ENCODE measurements at places on chromosomes 2 and 18. TPM values are rescaled to one million over a fixed set of nuclear protein-coding genes. Genes with fewer than 3 reads are reported as not detected.

DNA sequence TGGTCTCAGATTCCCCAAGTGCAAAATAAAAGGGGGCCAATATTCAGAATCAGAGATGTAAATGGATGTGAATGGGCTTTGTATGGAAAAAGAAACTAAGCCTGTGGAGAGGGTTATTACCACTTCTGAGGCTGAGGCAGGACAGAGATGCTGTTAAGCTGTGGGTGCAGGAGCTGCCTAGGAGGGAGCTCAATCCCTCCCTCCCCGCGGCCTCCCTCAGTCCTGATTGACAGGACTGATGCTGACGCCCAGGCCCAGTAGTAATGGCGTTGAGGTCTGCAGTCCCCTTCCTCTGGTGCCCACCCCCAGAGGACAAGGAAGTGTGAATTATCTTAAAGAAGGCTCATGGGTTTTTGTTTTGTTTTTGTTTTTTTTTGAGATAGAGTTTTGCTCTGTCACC, 40.4 kb downstream of the PSD4 start:
- no peak for DNase-seq

RGPD3 gene
- 0.16 TPM for total RNA-seq

IL1A gene
- not detected for total RNA-seq

FEV gene
- total RNA-seq: not detected

GRCh38 chr2:174395969-174396630, 570 bp downstream of the SCRN3 start:
- no peak for DNase-seq

DNA sequence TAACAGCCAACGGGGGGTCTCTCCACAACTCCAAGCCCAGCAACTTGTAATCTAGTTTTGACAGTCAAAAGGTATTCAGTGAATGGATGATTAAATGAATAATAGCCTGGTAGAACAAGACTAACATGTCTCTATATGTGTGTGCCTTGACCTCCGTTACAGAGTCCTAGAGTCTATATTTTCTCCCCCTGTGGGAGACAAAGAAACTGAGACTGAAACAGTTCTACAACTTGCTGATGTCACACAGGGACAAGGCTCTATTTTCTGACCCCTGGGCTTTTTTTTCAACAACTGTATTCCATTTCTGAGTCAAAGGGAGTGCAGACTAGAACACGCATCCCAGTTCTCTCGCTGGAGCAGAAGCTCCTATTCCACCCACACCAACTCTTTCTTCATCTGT, 223.6 kb upstream of the AGAP1 start:
- DNase-seq: no peak

DNA sequence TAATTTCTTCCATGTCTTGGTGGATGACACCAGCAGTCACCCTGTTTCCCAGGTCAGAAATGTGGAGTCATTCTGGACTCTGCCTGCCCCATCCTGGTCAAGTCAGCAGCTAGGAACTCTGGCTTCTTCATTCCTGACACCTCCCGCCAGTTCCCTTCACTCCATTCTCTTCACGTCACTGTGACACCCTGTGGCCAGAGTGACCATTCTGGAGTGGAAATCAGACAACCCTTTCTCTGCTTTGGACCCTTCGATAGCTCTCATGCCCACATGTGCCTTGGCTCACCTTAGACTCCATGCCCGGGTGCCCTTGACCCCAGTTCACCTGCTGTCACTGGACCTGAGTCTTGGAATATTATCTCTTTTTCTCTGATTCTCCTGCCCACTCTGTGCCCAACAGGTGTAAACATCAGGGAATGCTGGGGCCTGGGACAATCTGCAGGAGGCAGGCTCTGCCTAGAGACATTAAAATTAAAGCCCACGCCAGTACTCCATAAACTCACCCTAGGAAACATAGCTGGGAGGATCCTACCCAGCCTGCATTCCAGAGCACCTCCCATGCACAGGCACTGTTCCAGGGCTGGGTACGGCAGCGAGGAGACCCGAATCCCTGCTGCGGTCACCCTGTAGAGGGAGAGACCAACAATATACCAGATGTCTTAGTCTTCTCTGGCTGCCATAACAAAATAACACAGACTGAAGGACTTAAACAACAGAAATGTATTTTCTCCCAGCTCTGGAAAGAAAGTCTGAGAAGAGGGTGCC, 41.1 kb upstream of the FAHD2A start:
- no peak for DNase-seq

B4GALT6 gene
- total RNA-seq: 9.0 TPM

GRCh38 chr2:73896362-73897239, 3.8 kb downstream of the ACTG2 start:
- DNase-seq: no peak

GRCh38 chr2:157935378-157935906, 59.3 kb upstream of the ACVR1 start:
- DNase-seq: no peak

DNA sequence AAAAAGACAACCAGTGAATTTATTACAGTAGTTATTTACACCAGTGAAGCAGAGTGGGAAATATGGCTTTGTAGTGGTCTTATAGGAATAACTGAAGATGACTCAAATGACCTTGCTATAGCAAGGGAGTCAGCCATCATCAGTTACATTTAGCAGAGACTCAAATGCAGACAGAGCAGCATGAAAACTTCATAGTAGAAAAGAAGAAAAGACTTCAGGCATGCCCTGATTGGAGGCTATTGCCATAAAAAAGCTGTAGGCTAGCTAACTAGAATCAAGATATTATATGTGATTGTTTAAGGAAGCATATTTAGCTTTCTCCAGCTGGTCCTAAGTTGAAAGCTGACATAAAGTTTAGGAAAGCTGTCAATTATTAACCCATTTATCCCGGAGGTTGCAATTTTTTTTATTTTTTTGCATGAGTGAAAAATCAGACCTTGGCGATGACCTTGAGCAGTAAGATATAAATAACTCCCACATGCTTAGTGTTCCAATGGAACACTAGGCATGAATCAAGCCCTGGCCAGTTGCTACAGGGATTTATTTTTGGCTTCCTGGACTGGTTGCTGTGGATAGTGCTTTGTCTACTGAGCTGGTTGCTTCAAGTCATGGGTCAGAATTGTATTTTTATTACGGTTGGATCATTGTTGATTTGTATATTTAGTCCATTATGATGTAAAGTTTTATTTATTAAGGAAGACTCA, 675.6 kb upstream of the VRK2 start:
- no peak for DNase-seq

NT5DC4 gene
- total RNA-seq: not detected

SLC9A4 gene
- total RNA-seq: not detected

RAB27B gene
- 0.08 TPM for total RNA-seq

ITGAV gene
- total RNA-seq: 139 TPM

DNA sequence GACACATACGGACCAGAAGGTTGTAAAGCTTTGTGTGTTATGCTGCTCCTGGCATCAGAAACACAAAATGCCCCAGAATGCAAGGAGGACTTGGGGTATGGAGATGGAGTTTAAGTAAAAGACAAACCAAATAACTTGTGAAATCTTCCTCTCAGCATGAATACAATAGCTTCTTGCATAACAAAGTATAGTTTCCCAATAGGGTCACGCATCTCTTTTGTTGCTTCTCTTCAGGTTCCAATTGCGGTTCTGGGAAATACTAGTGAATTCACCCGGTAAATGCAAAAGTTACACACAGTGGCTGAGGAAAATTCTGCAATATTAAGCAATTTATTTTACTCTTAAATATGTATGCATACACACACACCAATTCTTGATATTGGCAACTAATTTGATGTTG, 339.2 kb upstream of the EPHA4 start:
- DNase-seq: no peak

MRPL19 gene
- total RNA-seq: 53.9 TPM

IL36G gene
- total RNA-seq: not detected

- DNase-seq: no peak
Measured at GRCh38 chr2:15664273-15665066, 72.8 kb downstream of the DDX1 start.

TUBB6 gene
- 132 TPM for total RNA-seq

NTSR2 gene
- not detected for total RNA-seq

DNA sequence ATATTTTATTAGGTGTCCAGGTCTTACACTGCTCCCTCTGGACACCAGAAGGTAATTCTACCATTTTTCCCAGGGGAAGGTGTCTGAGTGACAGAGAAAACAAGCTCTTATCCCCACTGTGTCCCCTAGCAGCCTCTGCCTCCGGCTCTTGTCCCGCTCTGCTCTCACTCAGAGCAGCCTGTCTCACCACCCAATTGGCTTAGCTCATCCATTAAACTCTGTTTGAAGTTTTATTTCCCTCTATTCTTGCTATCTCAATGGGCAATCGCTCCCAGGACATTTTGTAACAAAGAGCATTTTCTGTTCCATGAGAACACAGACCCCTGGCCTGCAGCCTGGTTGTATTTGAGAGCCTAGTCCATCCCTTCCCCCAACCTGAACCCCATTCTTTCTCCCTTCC, 90.6 kb upstream of the LDAH start:
- no peak for DNase-seq

ABHD1 gene
- 2.4 TPM for total RNA-seq

TUBA3E gene
- total RNA-seq: 80.0 TPM

DNA sequence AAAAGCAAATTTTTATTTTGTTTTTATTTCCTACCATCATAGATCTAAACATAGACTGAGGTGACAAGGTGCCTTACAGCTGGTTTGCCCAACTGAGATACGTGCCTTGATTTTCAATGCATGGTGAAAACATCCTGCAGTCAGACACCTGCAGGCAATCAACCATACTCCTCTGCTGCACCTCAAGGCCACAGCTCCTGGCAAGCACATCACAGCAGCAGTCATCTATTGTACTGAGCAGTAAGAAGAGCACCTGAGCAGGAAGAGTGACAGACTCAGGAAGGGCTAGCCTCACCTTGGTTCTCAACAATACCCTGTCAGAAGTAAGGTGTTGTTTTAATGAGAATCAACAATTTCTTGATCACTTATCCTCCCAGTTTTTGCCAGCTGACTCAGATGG, 1206.8 kb upstream of the NRXN1 start:
- no peak for DNase-seq

DNA sequence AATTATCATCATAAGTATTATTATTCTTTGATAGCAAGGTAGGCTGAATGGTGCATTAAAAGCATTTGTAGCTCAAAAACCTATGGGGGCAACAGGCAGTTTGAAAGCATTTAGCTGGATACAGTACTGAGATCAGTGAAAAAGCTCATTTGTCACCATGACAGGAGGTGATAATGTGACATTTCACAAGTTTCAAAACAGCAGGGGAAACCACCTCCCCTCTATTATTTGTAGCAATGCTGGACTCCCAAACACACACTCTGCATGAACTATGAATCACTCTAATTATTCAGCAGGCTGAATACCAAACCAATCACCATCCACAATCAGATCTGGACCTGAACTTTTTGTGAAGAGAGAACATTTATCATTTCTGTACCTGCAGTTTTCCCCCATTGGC, 63.4 kb downstream of the MYO5B start:
- no peak for DNase-seq

LINC00305 gene
- not detected for total RNA-seq

GPR75 gene
- 0.51 TPM for total RNA-seq

GRCh38 chr18:54608028-54608642, 17.1 kb downstream of the DYNAP start:
- no peak for DNase-seq

DNA sequence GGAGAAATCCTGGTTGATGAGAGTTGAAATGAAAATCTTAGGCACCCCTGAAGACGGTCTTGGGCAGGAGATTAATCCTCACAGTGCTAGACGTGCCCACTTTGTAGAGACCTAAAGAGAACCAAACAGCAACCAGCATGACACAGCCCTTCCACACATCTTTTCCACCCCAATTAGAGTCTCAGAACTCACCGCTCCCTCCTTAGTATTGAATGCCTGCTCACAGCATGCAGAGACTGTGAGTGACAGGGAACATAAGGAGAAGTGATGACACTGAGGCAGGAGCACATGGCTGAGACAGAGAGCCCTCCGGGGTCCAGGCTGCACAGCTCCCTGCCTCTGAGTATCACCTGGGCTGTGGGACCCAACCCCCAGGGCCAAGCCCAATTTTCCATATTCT, 367.6 kb downstream of the EIPR1 start:
- DNase-seq: no peak

DNA sequence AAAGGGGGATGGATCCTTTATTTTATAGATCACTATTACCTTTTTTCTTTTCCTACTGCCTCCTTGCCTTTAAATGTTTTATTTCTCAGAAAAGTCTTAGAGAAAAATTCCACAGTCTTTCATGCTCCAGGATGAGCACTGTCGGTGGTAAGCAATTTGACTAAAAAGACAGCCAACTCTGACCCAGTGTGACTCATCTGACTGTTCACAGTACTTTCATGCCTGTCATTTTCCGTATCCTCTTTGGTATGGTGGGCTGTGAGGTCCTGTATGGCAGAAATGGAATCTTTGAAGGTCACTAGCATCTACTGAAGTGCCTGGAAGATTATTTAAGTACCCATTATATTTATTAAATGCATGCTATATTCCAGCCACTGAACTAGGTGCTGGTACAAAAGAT, 2.1 kb upstream of the RFTN2 start:
- no peak for DNase-seq

DNA sequence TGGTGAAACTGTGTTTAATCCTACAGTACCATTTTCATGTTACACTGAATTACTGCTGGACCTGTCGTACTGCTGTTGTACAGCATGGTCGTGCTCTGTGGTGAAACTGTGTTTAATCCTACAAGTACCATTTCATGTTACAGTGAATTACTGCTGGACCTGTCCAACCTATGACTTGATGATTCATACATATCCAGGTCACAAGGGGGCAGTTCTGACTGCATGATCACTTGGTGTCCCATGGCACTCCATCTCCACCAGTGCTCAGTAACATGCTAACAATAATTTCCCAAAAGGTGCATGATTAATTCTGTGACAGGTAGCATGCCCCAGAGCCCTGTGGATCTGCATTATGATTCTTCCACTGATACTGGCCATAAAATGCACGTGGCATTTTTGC, 101.6 kb downstream of the ADCYAP1 start:
- no peak for DNase-seq

- no peak for DNase-seq
Measured at GRCh38 chr18:46630160-46630559, 26.9 kb downstream of the LOXHD1 start.

DNA sequence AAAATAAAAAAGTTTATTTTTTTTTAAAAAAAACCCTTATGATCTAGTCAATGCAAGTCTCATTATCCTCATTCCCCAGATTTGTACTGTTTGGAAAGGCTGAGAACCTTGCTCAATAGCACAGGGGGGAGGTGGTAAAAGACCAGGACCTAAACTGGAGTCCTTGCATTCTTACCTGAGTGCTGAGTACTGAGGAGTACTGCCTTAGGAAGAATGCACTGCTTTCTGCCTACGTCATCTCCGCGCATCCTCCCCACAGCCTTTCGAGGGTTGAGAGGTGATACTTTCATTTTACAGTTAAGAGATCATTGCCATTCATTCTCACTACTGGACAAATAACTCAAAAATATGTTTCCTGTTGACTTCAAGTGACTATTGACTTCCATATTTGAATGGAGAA, 73.8 kb downstream of the MAP3K20 start:
- no peak for DNase-seq
